ENCODE measurements at places on chromosomes 4 and X.

DNA sequence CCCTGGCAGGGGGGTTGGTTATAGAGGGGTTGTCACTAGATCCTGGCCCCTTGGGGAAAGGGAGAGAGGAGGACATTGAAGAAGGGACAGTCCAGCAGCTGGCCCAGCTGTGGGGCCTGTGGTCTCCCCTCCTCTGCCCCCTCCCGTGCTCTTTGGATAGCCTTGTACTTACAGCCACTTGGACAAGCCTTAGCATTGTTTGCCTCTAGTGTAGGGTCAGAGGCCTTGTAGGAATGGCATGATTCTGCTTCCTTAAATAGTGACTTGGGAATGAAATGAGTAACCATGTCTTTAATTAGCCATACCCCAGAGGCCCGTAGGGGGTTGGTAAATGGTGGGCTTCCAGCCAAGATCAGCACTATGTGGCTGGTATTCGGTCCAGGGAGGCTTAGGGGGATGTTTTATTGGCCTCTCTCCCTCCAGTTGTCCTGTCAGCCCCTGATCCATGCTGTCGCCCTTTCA lies 230.6 kb downstream of the PTTG2 start:
- ATAC-seq, result peak; percentile 33

- peak; percentile 91 for ATAC-seq
Measured at GRCh38 chr4:81631958-81632441, 160.3 kb upstream of the RASGEF1B start.

DNA sequence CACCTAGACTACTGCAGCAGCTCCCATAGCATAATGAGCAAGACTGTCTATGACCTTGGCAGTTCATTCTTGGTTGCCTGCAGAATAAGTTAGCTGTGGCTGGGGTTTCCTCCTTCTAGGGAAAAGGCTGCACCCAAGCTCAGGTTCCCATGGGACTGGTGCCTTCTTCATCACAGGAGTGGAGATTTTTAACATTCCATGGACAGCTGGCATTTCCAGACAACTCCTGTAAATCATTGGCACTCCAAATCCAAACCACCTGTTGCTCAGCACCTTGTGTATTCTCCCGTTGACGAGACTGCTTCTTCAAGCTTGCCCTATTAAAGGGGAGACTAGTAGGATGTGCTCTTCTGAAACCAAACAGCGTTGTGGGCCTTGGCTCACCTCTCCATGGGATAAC lies 7.8 kb upstream of the NUP54 start:
- ATAC-seq, result no peak

- ATAC-seq, result no peak
Measured at GRCh38 chr4:85607624-85608023, 132.7 kb downstream of the ARHGAP24 start.

DNA sequence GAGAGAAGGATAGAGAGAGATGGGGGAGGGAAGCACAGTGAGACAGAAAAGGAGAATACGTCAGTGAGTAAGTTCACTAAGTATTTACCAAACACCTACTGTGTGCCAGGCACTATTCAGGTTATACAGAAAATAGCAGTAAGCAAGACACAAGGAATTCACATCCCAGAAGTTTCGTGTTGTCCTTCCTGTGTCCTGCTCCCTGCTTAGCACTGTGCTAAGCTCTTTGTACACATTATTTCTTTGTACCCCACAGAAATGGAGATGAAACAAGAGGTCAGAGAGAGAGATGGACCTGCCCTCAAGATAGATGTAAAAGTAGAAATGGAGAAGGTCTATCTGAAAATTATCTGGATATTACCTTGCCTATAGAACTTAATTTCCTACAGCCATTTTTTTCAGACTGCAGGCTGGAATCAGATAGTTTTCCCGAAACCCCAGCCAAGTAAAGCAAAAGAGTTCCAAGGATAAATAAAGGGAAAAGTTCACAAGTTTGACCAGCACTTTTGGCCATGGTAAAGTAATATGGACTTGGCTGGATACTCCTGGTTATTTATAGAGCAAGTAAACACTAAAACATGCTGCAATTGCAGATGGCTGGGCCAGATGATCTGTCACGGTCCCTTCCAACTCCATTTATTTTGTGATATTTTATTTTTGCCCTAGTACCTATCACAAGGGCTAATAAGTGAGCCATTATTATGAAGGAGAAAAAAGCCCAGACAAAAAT lies 353.7 kb upstream of the SLC7A11 start:
- ATAC-seq, result no peak

GRCh38 chr4:130653842-130654241 lies 1557.9 kb downstream of the C4orf33 start:
- no peak for ATAC-seq

DNA sequence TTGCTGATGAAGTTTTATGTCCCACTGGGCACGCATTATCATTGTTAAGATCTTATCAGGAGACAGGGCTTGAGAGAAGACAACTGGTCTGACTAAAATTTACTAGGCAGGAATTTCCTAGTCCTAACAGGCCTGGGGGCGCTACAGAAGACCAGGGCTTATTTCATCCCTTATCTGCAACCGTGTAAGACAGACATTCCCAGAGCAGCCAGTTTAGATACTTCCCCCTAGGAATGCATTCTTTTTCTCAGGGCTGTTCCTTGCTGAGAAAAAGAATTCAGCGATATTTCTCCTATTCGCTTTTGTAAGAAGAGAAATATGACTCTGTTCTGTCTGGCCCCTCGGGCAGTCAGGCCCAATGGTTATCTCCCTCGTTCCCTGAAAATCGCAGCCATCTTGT lies 93.8 kb downstream of the TLL1 start:
- ATAC-seq, result no peak

DNA sequence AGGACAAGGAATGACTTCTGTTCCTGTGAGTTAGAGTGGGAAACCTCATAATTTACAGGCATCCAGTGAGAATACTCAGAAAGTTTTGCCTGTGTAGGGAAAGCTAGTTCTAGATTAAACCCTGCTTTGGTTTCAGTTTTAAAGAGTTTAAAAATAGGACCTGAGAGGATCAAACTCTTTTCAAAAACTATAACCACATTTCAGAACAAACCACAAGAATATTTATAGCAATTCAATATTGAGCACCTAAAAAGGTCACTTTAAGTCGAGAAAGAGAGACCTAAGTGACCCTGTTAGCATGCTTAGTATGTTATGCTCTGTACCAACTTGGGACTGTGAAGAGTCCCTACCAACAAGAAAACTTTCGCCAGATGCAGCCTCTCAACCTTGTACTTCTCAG lies 17.4 kb upstream of the PWWP3B start:
- ATAC-seq, result no peak

GRCh38 chrX:136321532-136321931 lies 20.8 kb downstream of the ADGRG4 start:
- ATAC-seq, result no peak

DNA sequence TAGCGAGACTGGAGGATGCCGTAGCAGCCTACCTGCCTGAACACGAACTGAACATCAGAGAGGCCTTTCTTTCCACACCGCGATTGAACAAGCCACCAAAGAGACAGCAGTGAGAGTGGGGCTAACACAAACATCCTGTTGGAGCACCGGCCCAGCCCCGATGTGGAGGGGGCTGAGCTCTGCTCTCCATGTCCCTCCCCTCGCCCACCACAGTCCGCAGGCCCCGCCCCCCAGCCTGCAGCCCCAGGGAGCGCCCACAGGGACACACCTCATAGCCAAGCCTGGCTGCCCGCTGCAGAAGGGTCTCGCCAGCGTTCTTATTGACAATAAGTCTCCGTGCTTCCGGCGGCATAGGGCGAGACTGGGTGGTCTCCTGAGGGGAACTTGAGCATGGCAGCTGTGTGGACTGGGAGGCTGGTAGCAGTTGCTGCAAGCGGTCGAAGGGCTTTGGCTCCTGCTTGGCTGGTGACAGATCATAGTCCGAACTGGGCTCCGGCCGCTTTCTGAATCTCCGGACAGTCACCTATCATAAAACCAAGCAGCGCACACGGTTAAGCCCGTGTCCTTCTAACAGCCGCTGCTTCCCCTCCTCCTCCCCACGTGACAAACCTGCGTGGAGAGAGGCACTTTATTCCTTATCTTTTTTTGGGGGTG lies 35.8 kb downstream of the BCOR start:
- no peak for ATAC-seq

- ATAC-seq, result no peak
Measured at GRCh38 chr4:171896426-171896825, 83.2 kb downstream of the GALNTL6 start.

DNA sequence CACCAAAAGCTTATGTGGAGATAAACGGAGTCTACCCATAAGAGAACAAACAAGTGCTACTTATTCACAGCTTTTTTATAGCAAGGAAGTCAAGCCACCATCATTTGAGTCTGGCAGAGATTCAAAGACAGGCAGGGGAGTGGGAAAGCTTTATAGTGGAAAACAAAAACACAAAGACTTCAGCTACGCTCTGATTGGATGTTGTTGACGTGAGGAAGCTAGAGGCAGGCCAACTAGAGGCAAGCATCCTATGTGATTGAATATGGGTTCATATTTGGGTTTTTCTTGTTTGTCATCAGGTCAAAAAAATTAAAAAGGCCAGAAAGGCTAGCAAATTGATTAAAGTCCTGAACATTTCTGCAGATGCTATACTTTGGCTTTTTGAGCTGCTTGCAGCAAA lies 719 bp upstream of the TCEAL4 start:
- no peak for ATAC-seq

GRCh38 chr4:41359422-41359775 lies 102.7 kb downstream of the UCHL1 start:
- ATAC-seq, result no peak

DNA sequence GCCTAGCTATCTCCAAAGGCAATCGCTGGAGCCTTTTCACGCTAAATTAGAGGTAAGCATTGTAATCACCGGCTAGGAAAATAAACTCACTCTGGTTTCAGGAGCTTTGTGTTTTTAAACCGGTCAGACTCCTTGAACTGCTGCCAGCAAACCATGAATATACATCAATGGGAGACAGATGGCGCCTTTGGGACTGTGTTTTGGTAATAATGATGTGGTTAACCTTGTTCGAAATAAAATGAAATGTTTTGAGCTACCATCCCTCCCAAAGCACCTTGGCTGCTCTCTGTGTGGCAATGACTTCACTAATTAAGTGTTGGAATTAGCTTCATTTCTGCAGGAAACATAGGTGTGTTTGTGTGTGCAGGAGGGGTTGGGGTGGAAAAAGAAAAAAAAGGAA lies 65.3 kb downstream of the CLNK start:
- ATAC-seq, result no peak

- ATAC-seq, result no peak
Measured at GRCh38 chrX:134548257-134549201, 88.6 kb downstream of the HPRT1 start.

DNA sequence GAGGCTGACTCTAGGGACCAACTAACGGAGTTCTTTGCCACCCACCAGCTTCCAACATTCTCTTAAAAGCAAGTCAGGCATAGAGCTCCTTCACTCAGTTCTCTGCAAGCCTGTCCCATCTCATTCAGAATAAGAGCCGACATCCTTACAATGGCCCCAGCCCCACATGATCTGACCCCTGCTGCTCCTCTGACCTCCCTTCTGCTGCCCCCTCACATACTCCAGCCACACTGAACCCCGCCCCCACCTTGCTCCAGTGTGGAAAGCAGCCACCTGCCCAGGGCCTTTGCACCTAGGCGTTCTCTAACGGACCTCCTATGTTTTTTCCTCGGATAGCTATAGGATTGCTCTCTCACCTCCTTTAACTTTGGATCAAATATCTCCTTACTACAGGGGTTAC lies 143.2 kb upstream of the ETNPPL start:
- no peak for ATAC-seq

DNA sequence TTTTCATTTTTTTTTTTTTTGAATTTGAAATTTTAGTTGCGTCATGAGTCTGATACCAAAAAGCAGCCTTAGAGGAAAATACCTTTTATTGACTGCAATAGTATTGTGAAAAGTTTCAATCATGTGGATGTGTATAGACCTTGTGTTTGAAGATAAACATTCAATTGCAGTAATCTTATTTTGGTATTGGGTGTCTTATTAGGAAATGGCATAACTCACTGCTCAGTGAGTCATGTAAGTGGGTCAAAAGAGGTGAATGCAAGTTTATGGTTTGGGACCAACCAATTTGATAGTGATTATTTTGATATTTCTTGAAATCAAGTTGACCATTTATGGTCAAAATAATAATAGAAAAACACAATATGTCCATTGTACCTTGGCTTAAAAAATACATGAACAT lies 627.8 kb upstream of the SLIT2 start:
- ATAC-seq, result no peak

DNA sequence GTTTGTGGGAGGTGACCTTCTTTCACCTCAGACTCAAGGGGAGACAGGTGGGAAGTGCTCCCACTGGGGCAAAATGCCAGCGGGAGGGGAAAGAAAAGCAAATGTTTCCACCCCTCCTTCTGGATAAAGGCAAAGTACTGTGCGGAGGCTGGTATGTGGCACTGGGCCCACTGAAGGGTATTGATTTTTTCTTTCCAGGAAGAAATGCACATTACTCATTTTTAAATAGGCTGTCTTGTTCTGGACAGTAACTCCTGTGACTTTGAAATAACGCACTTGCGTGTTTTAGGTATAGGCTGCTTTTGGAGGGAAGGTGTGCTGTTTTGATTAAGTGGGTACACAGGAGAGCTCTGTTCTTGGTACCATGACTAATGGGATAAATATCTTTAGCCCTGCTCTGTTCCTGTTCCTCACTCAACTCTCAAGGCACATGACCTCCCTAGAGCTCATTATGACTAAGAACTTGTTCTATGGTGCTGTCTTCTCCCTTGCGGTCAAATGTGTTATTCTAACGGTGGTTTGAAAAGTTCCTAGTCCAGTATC lies 40.7 kb upstream of the MBTPS2 start:
- ATAC-seq, result no peak

GRCh38 chr4:98610926-98611676 lies 47.3 kb downstream of the TSPAN5 start:
- ATAC-seq, result no peak

GRCh38 chr4:62117886-62118285 lies 917.8 kb downstream of the ADGRL3 start:
- no peak for ATAC-seq

- no peak for ATAC-seq
Measured at GRCh38 chrX:54208531-54208930, 25.5 kb upstream of the FAM120C start.

DNA sequence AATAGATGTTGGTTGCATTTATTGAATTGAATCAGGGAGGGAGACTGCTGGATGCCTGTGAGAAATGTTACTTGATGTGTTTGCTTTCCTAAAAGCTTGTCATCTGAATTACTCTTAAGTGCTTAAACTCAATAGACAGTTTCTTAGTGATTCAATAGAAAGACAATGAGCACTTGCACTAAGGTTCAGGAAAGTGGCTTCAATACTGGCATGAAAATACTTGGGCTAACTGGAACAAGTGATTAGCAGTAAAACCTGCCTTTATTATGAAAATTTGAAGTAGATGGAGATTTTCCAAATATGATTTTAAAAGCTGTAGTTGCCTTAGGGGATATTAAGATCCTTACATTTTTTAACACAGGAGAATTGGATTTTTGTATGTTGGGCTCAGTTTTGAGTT lies 123.3 kb downstream of the RNF150 start:
- no peak for ATAC-seq

- peak; percentile 79 for ATAC-seq
Measured at GRCh38 chr4:2064276-2064991, 5.3 kb downstream of the NAT8L start.

GRCh38 chr4:143405075-143405730 lies 68.5 kb downstream of the GAB1 start:
- ATAC-seq, result peak; percentile 32

GRCh38 chr4:2059046-2059725 lies at the start of gene NAT8L:
Gene NAT8L (plus strand): TSS chr4:2059327. CDS start chr4:2059512, 185 bp downstream.
- peak; percentile 60 for ATAC-seq

- no peak for ATAC-seq
Measured at GRCh38 chr4:52931243-52931642, 69.1 kb downstream of the RASL11B start.
